ENCODE measurements at places on chromosomes 4 and X.

DNA sequence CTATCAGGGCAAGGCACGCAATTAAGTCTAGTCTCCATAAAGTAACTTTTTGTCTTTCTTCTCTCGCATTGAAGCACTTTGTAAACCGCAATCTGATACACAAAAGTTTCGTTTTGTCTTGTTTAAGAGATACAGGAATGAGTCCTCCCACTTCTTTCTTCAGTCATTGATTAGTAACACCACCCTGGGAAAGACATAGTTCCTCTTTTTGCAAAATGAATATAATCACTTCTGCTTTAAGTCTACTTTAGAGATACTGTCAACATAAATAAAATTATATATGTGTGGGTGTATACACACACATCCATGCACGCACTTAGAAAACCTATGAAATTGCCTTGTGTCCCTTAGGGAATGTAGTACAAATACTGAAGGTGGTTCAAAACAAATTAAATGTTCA lies 11.7 kb downstream of the COQ2 start:
- no peak for DNase-seq

DNA sequence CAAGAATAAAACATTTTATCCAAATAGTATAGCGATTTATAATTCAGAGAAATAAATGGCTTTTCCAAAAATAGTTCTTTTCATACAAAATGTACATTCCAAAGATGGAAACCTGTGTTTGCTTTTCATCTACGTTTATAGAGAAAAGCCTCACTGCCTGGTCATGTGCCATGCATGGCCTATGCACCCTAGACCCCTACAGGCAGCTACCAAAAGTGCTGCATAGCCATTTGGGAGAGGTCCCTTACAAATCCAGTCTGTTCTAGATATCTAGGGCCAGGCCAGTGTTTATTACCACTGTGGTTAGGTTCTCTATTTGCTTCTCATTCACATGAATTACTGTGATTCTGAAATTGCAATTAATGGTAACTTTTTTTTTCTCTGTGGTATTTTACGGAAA lies 17.2 kb downstream of the HMGB2 start:
- DNase-seq: no peak

- DNase-seq: no peak
Measured at GRCh38 chr4:176817204-176817603, 24.5 kb upstream of the VEGFC start.

DNA sequence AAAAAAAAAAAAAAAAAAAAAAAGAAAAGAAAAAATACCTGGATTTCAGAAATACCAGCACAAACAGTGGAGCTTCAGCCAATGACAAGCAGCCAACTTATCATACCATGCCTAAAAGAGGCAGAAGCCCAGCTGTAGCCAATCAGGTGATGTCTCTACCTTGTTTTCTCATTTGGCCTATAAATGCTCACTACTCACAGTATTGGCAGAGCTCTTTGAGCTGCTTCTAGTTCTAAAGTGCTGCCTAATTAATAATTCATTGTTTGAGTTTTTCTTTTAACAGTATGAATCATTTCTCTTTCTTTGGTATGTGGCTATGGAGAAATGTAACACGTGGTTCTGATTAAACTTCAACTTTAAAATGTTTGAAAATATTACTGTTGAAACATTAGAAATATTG lies 188.8 kb upstream of the TECRL start:
- no peak for DNase-seq

DNA sequence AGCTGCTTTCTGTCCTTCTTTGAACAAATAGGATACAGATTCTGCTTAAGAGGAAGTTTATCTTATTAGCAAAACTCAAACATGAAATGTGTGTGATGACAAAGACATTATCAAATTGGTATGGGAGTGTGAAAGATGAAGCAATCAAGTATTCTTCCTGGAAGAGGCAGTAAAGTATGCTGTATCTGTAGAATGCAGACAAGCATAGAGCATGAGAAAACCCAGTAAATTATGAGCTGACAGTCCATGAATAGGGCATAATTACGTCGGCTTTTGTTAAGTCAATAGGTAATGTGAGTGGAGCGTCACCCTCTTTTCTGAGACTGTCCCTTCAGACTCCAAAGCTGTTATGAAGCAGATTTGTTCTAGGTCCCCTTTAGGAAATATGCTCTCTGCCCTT lies 458.6 kb upstream of the NWD2 start:
- no peak for DNase-seq

DNA sequence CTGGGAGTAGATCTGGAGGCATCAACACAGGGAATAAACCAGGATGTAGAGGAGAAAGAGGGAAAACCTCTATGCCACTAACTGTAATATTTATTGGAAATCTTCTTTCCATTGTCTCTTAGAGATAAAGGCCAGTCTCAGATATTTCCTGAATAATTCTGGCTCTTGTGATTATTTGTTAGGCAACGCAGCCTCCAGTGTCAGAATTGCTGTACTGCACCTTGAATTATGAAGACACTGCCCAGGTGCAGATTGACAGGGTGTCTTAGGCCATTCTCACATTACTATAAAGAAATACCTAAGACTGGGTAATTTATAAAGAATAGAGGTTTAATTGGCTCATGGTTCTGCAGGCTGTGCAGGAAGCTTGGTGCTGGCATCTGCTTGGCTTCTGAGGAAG lies 100.7 kb upstream of the ZDHHC15 start:
- no peak for DNase-seq

- no peak for DNase-seq
Measured at GRCh38 chr4:54783402-54784110, 125.8 kb downstream of the KIT start.

DNA sequence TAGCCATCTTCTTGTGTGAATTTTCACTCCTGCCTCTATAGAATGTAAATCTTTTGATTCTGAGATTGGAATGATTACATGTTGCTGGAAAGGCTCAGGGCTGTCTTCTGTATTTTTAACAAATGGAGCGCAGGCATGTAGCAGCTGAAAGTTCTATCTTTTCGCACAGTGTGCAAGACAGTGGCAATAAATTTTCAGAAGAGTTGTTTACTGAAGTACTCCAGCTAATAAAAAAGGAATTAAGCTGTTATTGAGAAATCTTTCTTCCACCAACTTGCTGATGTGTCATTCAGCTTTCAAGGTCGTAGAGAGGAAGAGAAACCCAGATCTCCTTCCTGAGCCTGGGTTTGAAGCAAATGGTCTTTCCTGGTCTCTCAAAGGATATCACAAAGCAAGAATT lies 122.0 kb upstream of the PUDP start:
- DNase-seq: no peak

DNA sequence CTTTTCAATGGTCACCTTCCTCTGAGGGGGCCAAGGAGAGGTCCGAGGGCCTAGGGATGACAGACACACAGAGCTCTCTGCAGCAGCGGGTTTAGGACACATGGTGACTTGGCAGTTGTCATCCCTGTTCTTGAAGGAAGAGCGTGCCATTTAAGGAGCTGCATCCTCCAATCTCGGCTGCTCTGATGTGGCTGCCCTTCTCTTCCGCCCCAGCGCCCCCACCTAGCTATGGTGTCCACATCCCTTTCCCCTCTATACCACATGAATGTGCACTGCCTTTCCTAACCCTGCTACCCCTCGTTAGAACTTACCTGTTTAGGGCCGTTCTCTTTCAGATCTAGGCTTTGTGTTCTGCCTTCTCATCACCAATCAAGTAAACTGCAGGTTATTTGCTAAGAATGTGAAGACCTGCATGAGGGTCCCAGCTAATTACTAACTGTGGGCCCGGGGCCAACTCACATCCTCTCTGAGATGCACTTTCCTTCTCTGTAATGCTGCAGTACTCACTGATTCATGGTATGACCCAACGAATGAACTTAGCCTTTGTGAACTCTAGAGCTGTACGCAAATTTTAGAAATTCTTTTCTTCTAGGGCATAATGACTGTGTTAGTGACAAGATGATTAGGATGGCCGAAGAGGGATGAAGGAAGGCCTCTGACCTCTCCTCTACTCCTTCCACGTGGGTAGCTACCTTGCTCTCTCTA lies 38.2 kb downstream of the CHST7 start:
- DNase-seq: no peak

DNA sequence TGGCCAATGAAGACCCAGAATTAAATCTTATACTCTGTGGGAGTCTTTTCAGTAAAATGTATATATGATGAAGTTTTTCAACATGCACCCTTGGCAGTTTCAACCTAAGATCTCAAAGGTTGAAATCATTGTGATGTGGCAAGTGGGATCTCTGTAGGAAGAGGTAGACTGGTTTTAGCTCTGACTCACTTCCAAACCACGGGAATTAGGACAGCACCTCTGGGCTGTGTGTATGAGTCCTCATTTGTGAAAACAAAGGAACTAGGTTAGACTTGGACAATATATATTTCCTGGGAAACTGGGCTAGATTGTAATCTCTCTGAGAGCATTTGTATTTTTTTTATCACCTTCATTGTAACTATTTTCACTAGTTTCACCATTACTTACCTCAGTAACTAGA lies 333.0 kb downstream of the ADGRL3 start:
- DNase-seq: no peak

DNA sequence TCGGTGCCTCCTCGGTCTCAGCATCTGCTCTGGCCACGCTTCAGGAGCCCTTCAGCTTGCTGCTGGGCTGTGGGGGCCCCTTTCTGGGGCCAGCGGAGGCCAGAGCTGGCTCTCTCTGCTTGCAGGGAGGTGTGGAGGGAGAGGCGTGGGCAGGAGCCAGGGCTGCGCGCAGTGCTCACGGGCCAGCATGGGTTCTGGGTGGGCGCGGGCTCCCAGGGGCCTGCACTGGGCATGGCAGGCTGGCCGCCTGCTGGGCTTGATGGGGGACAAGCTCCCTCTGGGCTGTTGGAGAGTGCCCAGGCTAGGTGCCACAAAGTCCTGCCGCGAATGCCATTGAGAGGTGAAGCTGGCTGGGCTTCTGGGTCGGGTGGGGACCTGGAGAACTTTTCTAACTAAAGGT lies 57.3 kb upstream of the AGA start:
- DNase-seq: no peak

- DNase-seq: no peak
Measured at GRCh38 chrX:15881381-15881897, 26.8 kb upstream of the AP1S2 start.

GRCh38 chrX:20743046-20743445 lies 476.3 kb upstream of the RPS6KA3 start:
- DNase-seq: no peak
